K562 (cell line): ENCODE measurements at places on chromosomes 2 and 18. TPM values are rescaled to one million over a fixed set of nuclear protein-coding genes. Genes with fewer than 3 reads are reported as not detected.
A peak's percentile ranks its signal among the peaks of the same experiment; 100 is the strongest.

DNA sequence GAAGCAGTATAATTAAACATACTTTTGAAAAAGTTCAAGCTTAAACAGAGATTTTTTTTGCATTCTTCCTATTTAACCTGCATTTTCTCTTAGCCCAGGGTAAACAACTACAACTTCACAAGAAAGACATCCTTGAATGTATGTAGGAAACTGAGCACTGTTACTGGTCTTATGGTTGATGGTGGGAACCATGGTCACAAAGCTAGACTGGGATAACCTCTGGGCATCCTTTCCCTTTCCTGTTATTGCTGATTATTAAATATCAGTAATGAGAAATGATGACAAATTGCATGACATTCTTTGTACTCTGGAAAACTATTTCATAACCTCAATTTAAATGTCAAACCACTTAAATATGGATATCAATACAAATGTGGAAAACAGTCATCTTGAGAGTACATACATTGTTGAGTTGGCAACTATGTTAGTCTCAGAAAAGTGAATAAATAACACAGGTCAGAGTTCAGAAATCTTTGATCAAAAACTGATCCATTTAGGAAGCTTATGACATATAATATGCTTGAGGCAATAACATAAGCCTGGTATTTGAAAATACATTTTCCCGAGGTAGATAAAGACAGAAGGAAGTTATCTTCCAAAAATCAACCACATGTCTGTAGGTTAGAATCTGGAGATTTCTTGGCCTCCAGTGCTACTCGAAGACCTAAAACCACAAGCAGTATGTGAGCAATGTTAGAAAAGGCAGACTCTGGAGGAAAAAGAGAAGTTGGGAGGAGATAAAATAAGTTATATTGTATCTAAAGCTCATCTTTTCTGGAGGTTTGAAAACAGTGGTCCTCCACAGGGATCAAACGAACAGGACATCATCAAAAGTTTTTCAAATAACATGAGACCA lies 65.2 kb upstream of the ST8SIA5 start:
- no peak for DNase-seq

- DNase-seq, result no peak
Observed at GRCh38 chr2:73704285-73704684, 32.9 kb downstream of the TPRKB start.

- DNase-seq, result peak; percentile 14
Observed at GRCh38 chr2:120594856-120595685, 140.6 kb upstream of the GLI2 start.

DNA sequence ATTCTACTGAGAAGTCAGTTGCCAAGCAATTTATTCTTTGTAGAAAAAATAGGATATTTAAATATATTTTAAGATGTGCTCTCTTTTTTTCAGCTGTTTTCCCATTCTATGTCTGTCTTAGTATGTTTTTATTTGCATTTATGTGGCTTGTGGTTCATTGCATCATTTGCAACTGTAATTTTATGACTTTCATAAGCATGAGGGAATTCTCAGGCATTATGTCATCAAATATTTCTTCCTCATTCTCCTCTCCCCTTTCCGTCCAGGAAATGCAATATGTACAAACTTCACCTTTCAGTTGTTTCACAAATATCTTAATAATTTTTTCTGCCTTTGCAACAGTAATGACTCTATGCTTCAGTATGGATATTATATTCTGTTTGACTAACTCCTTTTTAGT lies 560.2 kb upstream of the LRATD1 start:
- no peak for DNase-seq

DNA sequence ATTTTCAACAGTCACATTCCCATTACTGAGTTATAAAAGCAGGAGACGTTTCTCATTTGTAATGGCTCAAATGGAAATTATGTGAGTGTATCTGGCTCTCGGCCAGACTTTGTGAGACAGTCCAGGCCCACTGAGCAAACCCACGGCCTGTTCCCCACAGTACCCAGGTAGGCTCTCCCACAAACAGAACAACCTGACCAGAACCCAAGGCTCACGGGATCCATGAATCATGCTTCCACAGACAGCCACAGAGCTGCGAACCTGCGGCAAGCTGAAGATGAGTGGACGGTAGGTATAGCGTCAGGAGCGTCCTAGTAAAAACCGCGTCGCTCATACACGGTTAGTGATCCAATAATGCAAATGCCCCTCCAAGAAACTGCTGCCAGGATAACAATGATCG lies 34.2 kb downstream of the NDUFA10 start:
- no peak for DNase-seq

DNA sequence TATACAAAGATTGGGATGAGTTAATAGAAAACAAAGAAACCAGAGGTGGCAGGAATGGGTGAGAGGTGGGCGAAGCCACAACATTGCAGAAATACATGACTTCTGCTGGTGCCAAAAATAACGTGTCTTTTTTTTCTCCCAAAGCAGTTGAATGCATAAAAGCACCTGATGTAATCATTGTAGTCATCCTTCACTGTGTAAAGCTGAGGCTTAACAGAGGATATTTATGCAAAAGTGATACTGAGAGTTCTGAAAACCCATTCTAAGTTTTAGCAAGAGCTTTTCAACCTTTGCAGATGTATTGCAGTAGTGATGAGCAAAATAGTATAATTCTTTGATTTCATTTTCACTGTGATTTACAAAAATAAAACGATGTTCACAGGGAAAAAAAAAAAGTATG lies 173.0 kb downstream of the PTGR3 start:
- no peak for DNase-seq

DNA sequence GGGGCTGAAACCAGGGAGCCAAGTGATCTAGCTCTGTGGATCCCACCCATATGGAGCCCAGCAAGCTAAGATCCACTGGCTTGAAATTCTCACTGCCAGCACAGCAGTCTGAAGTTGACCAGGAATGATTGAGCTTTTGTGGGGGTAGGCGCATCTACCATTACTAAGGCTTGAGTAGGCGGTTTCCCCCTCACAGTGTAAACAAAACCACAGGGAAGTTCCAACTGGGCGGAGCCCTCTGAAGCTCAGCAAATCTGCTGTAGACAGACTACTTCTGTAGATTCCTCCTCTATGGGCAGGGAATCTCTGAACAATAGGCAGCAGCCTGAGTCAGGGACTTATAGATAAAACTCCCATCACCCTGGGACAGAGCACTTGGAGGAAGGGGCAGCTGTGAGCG lies 96.7 kb downstream of the CCDC148 start:
- peak; percentile 11 for DNase-seq

- peak; percentile 36 for DNase-seq
Observed at GRCh38 chr2:219736209-219736608, 108.8 kb downstream of the SLC4A3 start.

GRCh38 chr2:5818961-5819600 lies 126.9 kb downstream of the SOX11 start:
- DNase-seq, result no peak

GRCh38 chr18:59605633-59606192 lies 91.5 kb downstream of the CCBE1 start:
- no peak for DNase-seq

- no peak for DNase-seq
Observed at GRCh38 chr2:212936572-212936971, 214.8 kb downstream of the IKZF2 start.

GRCh38 chr18:22182884-22183697 lies 13.7 kb downstream of the GATA6 start:
- DNase-seq, result no peak

DNA sequence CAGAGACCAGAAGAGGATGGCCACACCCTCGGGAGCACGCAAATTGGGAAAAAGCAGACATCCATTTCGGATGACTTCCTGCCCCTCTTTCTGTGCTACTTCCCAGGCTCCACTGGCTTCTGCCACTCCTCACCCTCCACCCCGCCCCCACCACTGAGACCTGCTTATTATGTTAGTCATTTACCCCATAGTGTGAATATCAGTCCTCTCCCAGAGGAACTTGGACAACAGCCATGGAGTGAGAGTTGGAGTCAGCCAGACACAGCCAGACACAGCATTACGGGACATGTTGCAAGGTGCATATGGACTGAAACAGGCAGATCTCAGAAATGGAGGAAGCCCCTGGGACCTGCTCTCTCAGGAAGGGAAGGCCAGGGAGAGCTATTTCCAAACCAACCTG lies 51.8 kb downstream of the CTIF start:
- no peak for DNase-seq

- DNase-seq, result peak; percentile 2
Observed at GRCh38 chr2:70991142-70991541, 3.5 kb downstream of the TEX261 start.

- DNase-seq, result no peak
Observed at GRCh38 chr2:102342888-102343287, 12.7 kb upstream of the IL18R1 start.

DNA sequence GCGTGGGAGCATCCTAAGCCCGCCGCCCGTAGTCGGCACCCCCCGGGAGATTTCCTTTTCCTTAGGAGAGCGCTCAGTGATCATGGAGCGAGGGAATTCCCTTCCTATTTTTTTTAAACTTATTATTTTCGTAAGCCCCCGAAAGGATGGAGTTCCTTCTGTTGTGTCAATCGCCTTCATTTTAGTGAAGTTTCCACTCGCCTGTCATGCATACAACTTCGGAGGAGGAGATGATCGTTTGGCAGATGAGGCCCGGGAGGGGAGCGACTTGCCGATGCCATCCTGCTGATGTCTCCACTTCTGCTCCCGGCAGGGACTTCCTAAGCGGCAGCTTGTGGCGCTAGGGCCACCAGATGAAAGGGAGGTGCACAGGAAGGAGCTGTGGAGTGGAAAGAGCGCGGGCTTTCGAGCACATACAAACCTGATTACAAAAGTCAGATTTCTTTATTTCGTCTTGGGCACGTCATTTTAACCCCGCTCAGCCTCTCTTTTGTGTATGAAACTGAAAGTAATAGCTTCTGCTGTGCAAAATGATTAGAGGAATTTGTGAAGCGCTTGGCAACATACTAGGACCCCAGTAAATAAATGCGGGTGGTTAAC lies at the start of gene ADGRF3:
Gene ADGRF3 (minus strand): TSS at position 336 of the 600 bp plus-strand sequence. CDS start 555 bp downstream, outside the sequence.
- DNase-seq, result no peak

- DNase-seq, result no peak
Observed at GRCh38 chr2:4931721-4932365, 760.3 kb upstream of the SOX11 start.

DNA sequence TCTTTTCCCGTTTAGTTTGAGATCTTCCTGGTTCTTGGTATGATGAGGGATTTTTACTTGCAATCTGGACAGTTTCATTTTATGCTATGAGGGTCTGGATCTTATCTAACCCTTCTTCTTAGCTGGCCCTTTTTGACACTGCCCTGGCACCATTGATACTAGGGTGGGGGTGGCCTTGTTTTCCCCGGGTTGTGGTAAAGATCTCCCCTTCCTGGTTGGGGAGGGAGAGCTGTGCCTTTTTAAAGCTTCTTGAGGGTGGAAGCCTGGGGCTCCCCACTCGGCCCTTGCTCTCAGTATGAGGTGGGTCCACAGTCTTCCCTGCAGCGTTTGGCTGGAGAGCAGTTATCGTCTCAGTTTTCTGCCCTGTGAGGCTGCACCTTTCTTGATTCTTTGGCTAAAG lies 66.1 kb downstream of the ASB1 start:
- DNase-seq, result no peak

DNA sequence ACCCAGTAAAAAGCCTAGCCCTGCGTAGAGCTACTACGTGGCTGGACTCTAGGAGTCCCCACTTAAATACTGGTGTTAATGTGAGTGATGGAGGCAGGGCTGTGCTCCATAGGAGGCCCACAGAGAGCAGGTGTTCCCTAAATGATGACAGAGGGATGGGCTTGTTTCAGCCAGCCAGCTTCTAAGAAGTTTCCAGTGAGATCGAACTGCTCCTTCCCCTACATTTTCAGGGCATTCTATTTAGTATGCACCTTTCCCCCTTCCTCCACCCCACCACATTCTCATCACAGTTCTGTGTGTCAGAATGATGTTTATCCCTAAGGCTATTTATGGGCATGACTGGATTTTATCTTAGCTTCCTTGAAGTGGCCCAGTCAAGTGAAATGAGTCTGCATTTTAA lies 213.0 kb downstream of the TRIB2 start:
- no peak for DNase-seq

GRCh38 chr2:238645095-238645494 lies 202.8 kb upstream of the TWIST2 start:
- DNase-seq, result no peak

DNA sequence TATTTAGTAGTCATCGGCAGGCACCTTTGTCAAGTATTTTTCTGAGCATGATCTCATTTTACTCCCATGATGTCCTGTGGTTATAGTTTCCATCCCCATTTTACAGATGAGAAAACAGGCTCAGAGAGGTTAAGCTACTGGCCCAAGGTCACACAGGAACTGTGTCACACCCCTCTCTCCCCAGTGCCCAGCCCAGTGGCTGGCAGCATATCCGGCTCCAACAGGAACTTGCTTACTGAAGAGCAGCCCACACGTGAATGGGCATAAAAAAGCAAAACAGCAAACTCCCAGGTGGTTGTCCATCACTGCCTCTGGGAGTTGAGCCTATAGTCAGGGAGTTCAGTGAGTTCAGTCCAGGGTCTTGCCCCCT lies 8.3 kb upstream of the KLF11 start:
- no peak for DNase-seq

GALM gene
- total RNA-seq, result 21.8 and 22.7 TPM in 2 replicates

MROH2A gene
- not detected in 2 replicates for total RNA-seq

REG3G gene
- 0.22 TPM in 1 of 2 replicates, not detected in the other for total RNA-seq

CROCC2 gene
- not detected in 2 replicates for total RNA-seq

IFT172 gene
- 16.3 and 19.1 TPM in 2 replicates for total RNA-seq

APCDD1 gene
- 0.07 TPM in 1 of 2 replicates, not detected in the other for total RNA-seq

PLA2R1 gene
- not detected in 2 replicates for total RNA-seq

SYT4 gene
- total RNA-seq, result not detected in 2 replicates

SLC8A1 gene
- total RNA-seq, result 0.04 TPM in 1 of 2 replicates, not detected in the other
